ENCODE measurements at places on chromosomes 6 and 20. TPM values are rescaled to one million over a fixed set of nuclear protein-coding genes. Genes with fewer than 3 reads are reported as not detected.
A peak's percentile ranks its signal among the peaks of the same experiment; 100 is the strongest.

DNA sequence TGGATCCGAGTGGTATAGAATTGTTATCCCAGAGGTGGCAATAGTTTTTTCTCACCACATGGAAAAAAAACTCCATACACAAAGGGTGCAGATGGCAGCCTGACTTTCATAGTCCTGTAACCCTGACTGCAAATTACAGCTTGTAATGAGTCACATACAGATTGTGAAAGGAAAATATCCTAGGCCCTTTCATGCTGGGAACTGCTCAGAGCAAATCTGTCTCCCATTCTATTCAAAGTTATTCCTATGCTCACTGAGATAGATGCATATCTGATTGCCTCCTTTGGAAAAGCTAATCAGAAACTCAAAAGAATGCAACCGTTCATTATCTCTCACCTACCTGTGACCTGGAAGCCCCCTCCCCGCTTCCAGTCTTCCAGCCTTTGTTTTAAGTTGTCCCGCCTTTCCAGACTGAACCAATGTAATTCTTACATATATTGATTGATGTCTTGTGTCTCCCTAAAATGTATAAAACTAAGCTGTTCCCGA, 108.7 kb upstream of the MAP3K4 start:
- no peak overlapping the region for H3K4me3 ChIP-seq
- H3K27me3 ChIP-seq = no peaks in the 10 kb centered on the region
- H3K4me1 ChIP-seq = no peaks in the 10 kb centered on the region
- no peak for DNase-seq

GRCh38 chr6:53441761-53442160, 93.0 kb upstream of the ELOVL5 start:
- H3K4me1 ChIP-seq = no peaks in the 10 kb centered on the region
- no peak for DNase-seq
- H3K36me3 ChIP-seq = no peaks in the 10 kb centered on the region
- no peak overlapping the region for H3K27ac ChIP-seq

RBBP9 gene
- 12.7 TPM for total RNA-seq

- H3K27me3 ChIP-seq = no peaks in the 10 kb centered on the region
- no peak overlapping the region for H3K4me3 ChIP-seq
- DNase-seq = no peak
- no peaks in the 10 kb centered on the region for H3K36me3 ChIP-seq
Observed at GRCh38 chr6:48809245-48809644, 653.8 kb downstream of the MMUT start.

GRCh38 chr6:121533321-121533841, 97.9 kb downstream of the GJA1 start:
- no peaks in the 10 kb centered on the region for H3K27me3 ChIP-seq
- H3K27ac ChIP-seq = no peak overlapping the region
- H3K4me3 ChIP-seq = no peak overlapping the region
- DNase-seq = no peak

DNA sequence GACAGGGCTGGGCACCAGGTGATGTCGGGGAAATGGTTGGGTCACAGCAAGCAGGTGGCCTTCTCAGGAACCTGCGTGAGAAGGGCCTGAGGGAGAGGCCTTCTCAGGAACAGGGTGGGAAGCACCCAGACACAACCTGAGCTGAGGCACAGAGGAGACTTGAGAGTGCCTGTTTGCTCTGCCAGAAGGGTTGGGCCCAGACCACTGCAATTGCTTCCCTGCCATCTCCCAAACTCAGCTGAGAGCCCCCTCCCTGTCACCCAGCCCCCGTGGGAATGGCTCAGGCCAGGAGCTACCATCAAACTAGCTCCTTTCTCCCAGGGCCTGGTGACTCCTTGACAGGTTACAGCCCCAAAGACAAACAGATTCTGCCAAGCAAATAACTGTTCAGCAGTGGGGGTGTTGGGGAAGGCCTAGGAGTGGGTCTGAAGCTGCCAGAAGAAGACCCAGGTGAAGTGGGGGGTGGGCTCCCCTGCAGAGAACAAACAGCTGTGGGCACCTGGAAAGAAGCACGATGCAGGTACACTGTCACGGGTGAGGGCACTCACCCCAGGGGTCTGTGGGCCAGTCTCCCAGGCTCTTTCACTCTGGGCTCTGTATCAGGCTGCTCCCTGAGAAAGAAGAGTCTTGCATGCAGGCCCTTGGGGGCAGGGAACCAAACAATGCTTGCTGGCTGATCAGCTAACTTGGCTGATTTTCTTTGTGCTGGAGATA, 30.4 kb upstream of the SPDEF start:
- H3K36me3 ChIP-seq = peaks cover 19% of the 10 kb centered on the region
- H3K4me3 ChIP-seq = no peak overlapping the region
- DNase-seq = no peak
- H3K4me1 ChIP-seq = no peaks in the 10 kb centered on the region
- no peak overlapping the region for H3K27ac ChIP-seq
- no peaks in the 10 kb centered on the region for H3K27me3 ChIP-seq

DNA sequence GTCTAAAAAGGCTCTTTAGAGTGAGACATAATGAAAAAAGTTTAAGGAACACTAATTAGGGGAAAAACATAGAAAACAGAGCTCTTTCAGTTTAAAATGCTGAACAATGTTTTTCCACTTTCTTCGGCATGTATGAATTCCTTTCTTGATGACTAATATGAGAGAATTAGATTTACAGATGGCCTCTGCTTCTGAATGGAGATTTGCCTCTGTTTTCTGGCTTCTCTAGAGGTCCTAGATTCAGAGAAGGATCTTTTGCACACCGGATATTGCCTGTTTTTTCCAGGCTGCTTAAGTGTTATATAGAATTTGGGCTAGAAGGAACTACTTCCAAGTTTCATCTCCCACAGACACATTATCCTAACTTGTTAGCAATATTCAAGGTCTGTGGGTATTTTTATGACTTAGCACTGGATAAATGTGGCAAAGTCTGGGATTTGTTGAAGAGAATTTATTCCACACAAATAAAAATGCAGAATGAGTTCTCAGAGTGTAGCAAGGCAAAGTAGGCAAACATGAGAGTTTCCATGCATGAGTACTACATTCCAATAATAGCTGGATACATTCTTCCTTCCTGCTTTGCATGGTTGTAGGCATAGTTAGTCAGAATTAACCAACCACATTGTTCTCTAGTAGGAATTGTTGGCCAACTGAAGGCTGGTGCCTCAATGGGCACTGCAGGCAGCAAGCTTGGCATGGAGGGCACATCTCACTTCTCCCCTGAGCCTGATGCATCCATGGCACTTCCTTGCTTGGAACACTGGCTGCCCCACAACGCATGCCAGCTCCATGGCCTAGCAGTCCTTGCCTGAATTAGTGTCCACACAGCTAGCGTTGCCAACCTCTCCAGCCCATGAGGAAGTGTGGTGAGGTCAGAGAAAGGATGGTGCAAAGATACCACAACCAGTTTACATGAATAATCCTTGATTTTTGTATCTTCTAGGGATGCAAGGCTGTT, 224.2 kb downstream of the CLIC5 start:
- H3K27ac ChIP-seq = no peak overlapping the region
- H3K4me1 ChIP-seq = no peaks in the 10 kb centered on the region
- H3K36me3 ChIP-seq = no peaks in the 10 kb centered on the region
- DNase-seq = no peak
- H3K4me3 ChIP-seq = no peak overlapping the region
- H3K27me3 ChIP-seq = no peaks in the 10 kb centered on the region

DNA sequence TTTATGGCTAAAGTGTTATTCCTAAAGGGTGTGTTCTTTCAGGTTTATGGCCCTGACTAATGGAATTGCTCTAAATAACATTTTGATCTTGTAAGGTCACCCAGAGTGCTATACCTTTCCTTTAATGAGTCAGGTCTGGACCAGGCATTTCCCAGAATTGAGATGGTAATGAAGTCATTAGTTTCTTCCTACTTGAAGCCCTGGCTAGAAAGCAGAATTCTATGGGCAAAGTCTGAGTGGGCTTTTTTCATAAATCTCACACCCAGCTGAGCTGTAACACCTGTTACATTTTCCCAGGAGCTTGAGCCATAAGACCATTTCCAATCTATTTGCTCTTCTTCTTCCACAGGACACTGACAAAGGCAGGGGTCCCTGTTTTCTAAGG, 122.0 kb upstream of the ID4 start:
- DNase-seq = no peak
- no peaks in the 10 kb centered on the region for H3K4me1 ChIP-seq
- H3K4me3 ChIP-seq = no peak overlapping the region
- H3K36me3 ChIP-seq = no peaks in the 10 kb centered on the region
- H3K27me3 ChIP-seq = no peaks in the 10 kb centered on the region

RBM38 gene
- 49.2 TPM for total RNA-seq

HNF4A gene
- 0.05 TPM for total RNA-seq

GRCh38 chr6:13702809-13703302, 8.8 kb downstream of the RANBP9 start:
- DNase-seq = no peak
- H3K4me1 ChIP-seq = no peaks in the 10 kb centered on the region
- peaks cover 4% of the 10 kb centered on the region for H3K36me3 ChIP-seq
- no peaks in the 10 kb centered on the region for H3K27me3 ChIP-seq
- no peak overlapping the region for H3K4me3 ChIP-seq

WFDC12 gene
- total RNA-seq = 1.0 TPM

PDYN gene
- 0.33 TPM for total RNA-seq

DNA sequence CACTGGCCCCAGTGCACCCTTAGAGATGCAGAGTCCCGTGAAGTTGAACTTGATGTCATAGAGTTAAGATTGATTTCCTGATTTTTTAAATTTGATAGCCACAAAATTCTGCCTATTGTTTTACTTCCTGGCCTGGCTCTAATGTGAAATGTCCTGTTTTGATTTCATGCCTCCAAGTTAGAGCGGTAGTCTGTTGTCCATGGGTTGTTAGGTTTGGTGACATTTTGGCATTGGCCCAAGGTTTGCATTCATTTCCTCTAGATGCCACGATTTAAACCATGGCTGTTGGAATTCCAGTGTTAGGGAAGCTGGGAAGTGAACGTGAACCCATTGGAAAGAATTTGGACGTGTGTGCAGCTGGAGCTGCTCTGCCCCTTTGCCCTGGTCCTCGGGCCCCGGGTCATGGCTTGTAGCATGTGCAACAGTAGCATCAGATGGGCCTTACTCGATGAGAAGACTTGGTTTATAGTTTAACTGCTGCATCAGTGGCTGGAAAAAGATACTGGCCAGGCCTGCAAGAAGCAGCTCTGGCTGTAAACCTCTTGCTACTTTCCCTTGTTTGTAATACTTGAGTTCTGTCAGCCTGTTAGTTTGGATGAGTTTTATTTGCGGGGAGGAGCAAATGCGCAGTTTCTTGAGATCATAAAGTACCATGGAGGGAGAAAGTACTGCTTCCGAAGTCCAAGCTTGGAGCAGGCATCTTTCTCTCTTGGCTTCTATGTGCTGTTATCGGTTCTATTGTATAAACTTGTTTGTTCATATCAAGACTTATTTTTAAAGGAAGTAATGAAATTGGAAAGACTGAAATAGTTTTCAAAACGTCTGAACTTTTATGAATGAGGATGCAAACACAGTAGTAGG, 121.4 kb upstream of the CLDN20 start:
- no peaks in the 10 kb centered on the region for H3K27me3 ChIP-seq
- no peaks in the 10 kb centered on the region for H3K36me3 ChIP-seq
- no peak overlapping the region for H3K4me3 ChIP-seq
- peaks cover 7% of the 10 kb centered on the region for H3K4me1 ChIP-seq
- DNase-seq = no peak

TTLL9 gene
- 0.05 TPM for total RNA-seq

GRCh38 chr6:11865680-11866300, 87.2 kb upstream of the ADTRP start:
- no peaks in the 10 kb centered on the region for H3K27me3 ChIP-seq
- H3K4me1 ChIP-seq = no peaks in the 10 kb centered on the region
- no peak for DNase-seq

DNA sequence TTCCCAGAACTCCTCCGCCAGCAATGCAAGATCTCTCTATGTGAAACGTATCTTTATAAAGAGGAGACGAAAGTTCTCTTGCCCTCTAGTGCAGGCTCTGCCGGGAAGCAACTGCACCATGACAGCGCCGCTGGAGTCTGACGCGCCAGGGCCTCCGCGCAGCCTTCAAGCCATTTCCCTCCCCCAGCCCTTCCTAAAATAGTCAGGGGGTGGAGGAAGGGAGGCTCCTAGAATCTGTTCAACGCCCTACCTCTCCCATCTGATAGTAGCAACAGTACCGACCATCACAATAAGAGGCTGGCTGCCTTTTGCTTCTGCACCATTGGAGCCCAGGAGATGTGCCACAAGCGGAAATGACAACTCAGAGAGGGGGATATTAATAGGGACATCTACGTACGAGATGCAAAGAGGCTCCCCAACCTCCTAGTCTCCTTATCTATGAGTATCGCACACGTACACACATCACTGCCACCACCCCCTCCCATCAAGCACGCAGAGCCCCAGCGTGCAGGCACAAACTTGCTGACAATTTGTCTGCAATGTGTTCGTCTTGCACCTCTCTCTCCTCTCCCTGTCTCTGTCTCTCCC, 1.0 kb downstream of the SYNE1 start:
- DNase-seq = no peak
- peaks cover 2% of the 10 kb centered on the region for H3K4me1 ChIP-seq
- H3K27ac ChIP-seq = no peak overlapping the region
- no peaks in the 10 kb centered on the region for H3K36me3 ChIP-seq

DNA sequence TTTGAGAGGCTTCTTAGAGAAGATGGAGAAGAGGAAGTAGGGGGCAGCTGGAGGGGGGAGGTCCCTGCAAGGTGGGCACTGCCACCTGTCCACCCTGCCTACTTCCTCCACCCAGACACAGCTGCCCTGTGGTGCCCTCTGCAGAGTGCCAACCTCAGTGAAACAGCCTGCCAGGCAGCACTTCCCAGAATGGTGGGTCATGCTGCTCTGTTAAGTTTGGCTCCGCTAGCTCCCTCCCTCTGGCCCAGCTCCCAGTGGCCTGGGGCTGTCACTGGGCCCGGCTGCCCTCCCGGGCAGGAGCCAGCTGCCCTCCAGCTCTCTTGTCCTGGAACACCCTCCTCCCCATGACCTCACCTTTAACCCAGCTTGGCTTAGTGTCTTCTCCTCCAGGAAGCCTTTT, 5.1 kb upstream of the EPB41L1 start:
- no peak overlapping the region for H3K27ac ChIP-seq
- H3K27me3 ChIP-seq = peaks cover 38% of the 10 kb centered on the region
- DNase-seq = no peak
- peaks cover 2% of the 10 kb centered on the region for H3K4me1 ChIP-seq
- no peaks in the 10 kb centered on the region for H3K36me3 ChIP-seq

FLRT3 gene
- total RNA-seq = 9.9 TPM

DNA sequence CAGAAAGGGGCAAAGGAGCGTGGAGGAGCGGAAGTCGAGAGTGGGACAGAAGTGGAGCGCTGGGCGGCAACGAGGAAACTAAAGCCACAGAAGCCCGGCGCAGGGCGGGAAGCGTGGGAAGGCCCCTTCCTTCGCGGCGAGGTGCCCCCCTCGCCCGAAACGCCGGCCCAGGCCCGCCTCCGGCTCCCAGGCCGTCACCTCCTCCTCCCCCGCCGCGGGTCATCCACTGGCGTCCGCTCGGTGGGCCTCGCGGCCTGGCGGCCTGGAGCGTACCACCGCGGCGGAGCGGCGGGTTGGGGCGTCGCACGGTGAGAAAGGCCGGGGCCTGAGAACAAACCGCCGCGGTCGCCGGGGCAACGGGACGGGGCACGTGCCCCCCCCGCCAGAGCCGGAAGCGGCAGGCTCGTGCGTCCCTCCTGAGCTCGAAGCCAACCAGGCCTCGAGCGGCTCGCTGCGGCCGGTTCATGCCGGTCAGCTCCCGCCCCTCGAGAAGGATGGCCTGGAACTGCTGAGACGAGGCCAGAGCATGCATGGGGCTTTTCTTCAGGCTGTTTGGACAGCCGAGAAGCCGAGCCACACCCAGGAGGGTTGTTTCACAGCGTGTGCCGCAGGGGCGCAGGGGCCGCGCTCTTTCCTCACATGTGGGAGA, at the start of gene TCP11:
Gene TCP11, minus strand, starts transcription at position 333 of the 649 bp plus-strand sequence. CDS start 469 bp downstream, outside the sequence.
- DNase-seq = peak; percentile 22
- H3K27ac ChIP-seq = no peak within 1 kb of the TSS
- H3K36me3 ChIP-seq = no peaks in the 10 kb centered on the region
- H3K4me1 ChIP-seq = peaks cover 15% of the 10 kb centered on the region

CRYBG1 gene
- total RNA-seq = 12.2 TPM
